Endothelial cell (in vitro differentiated cells): ENCODE measurements at places on chromosomes 6 and 20. TPM values are rescaled to one million over a fixed set of nuclear protein-coding genes. Genes with fewer than 3 reads are reported as not detected.

DNAH8 gene
- total RNA-seq = 0.05 TPM

ASIP gene
- total RNA-seq = not detected

WTAP gene
- total RNA-seq = 95.4 TPM

DNA sequence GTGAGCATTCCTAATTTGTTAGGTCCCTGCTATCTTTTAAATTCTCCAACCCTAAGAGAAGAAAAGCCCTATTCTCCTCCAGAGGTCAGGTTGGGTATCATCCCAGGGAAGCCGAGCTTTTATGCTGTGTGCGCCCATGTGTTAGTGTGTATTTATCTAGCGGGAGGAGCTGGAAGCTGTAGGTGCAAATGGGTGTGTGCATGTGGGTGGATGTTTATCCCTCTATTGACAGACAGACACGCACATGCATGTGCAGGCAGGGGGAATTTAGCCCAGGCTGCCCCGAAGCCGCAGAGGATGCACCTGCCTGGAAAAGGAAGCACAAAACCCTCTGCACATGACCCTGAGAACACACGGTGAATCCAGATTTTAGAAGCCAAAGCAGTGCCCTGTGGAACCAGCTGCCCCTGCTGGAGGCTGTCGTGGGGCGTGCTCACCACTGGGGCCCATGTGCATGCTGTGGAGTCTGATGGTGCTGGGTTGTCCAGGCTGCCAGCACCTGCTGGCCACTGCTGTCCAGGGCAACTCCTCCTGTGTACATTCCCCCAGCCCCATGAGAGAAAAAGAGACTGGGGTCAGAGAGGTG lies 397.5 kb downstream of the TAF4 start:
- DNase-seq = no peak

DNA sequence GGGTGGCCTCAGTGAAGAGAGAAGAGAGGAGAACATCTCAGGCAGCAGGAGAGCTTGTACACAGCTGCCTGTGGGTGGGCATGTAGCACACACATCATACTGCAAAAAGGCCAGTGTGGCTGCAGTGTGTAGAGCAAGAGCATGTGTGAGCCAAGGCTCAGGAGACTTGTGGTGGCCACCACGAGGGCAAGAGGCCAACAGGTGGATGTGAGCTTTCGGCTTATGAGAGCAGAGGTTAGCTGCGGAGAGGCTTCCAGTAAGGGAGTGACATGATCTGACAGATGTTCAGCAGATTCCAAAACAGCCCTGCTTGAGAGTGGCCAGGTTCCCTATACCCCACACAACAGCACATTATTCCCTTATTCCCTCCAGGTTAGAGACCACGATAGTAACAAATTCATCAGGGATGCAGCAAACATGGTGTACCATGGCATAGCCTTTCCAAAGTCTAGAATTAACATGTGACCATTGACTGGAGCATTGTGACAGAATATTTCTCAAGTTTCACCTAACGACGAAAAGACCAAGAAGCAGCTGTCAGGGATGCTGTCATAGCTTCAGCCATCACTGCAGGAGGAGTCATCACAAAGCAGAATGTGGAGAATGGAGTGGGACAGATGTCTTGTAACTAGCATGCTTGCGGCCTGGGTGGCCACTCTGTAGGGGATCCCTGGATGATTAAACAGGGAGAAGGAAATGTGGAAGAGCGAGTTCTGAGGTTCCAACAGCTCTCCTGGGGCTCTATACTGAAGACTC lies 23.1 kb downstream of the HM13 start:
- DNase-seq = no peak

- no peak for DNase-seq
Measured at GRCh38 chr20:18692447-18692846, 104.6 kb downstream of the DTD1 start.
